ENCODE measurements at places on chromosomes 7 and 10.
A peak's percentile ranks its signal among the peaks of the same experiment; 100 is the strongest.

DNA sequence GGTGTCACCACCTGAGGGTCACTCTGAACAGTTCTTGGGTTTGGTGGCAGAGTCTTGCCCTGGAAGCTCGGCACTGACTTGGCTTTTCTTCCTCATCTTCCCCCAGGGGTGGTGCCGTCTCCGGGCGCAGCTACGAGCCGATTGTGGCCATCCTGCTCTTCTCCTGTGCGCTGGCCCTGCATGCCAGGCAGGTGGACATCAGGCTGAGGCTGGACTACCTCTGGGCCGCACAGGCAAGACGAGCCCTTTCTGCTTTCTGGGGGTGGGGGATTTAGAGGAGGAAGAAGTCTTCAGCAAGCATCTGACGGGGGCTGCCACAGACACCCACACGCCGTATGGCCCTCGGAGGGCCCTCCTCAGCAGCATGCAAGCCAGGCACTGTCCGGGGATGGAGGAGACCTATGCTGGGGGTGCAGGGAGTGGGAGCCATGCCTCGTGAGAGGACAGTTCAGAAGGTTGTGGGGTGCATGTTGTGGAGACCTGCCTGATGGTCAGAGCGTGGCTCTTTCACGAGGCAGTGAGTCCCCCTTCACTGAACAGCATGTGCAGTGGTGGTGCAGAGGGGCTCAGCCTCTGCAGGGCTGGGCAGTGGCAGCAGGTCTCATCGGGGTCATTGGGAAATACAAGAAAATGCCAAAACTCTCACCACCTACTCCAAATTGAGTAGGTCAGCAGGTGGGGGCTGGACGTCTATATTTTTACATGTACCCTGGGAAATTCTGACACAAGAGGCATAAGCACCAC is 112.4 kb downstream of the ADCY1 start:
- DNase-seq, result no peak

DNA sequence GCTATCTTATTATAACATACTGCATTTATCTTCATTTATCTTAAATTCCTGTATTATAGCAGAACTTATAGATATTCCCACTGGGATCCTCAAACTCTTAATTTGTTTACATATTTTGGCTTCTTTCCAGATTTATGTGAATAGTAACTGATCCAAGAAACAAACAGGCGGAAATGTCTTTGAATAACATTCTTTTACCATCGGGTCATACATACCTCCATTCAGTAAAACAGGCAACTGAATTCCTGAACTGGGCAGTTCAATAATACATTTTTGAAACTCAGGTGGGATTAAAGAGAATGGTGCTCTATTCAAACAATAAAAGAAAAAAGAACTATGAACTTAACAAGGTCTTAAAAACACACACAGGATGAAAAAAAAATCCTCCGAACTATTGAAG is 337.4 kb downstream of the CRPPA start:
- no peak for DNase-seq

DNA sequence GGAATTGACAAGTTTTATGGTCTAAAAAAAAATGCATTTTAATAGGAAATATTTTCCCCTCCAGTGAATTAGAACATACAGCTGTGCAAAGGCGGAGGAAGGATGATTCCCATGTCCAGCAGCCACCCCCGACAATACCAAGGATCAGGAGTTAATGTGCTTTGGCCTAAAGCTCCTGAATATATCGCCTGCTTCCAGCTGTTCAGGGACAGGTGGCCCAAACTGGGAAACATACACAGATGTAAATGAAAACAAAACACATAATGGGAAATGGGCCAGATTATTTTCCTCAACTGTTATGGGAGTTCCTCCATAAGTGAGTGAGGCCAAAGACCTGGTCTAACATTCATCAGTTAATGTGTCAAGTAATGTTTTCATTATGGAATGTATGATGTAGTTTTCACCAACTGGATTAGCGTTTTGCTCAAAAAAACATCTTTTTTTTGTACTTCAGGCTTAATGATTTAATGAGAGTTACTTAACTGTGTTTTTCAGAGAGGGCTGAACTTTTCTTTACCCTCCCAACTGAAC is 55.1 kb upstream of the LAMB1 start:
- DNase-seq, result no peak

DNA sequence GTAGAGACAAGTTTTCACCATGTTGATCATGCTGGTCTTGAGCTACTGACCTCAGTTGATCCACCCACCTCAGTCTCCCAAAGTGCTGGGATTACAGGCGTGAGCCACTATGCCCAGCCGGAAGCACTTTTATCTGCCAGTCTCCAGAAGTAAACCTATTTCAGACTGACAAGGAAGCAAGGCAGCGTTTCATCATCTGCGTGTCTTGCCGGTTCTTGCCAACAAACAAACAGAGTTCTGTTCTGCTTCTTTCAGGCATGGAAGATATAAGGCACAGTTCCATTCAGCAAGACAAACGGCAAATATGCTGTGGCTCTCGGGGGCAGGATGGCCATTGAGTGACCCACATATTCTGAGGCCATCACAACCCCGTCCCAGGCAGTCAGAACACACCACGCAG is 15.5 kb upstream of the LARP4B start:
- no peak for DNase-seq

GRCh38 chr10:100153239-100153825 is 32.5 kb downstream of the ERLIN1 start:
- DNase-seq, result no peak

- DNase-seq, result no peak
Observed at GRCh38 chr7:55189146-55189766, 170.4 kb downstream of the EGFR start.

- peak; percentile 53 for DNase-seq
Observed at GRCh38 chr7:100493476-100494264, 9.9 kb downstream of the NYAP1 start.

DNA sequence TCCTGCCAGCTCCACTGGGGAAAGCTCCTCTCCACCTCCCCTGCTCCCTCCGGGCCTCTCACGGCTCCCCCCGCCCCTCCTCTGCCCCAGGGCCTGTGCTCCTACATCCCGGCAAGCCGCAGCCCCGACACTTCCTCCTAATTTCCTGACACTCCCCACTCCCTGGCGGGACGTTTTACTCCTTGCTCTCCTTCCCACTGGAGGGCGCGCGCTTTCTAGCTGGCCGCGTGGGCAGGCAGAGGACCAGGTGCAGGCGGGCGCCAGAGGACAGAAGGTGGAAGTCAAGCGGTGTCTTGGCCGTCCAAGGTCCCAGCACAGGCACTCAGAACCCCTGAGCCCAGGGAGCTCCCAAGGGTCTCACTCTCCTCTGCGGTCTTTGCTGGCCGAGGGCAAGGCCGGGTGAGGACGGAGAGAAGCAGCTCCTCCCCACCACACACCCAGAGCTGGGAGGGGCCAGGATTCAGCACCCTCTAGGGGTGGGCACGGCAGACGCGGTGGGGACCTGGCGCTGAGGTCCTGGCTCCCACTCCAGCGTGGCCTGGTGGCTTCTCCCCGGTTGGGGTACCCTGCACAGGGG is 19.1 kb downstream of the ADAM8 start:
- no peak for DNase-seq

DNA sequence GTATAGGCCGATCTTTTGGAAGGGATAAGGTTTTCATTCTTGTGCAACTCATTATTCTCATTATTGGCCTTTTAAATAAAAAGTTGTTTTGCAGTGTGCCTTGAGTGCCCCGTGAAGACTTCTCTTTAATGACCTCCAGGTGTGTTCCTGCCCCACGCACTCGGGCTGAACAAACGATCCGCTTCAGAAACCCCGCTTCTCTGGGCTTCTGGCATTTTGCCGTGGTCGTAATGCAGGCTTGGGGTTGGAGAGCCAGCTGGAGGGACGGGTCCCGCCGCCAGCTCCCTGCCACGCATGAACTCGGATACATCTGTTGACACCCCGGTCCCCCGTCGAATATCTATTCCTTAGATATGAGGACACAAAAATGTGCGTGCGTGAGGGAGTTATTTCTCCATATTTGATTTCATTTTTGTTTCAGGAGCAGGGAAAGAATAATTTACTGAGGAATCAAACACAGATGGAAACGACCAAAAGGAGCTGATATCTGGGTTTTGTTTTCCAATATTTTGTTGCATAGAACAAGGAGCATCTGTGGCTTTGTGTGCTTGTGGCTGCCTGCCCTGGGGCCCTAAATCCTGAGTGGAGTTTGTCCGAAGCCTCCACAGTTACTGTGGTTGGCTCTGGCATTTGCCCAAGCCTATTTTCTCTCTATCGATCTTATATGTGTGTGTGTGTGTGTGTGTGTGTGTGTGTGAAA is 17.0 kb upstream of the TTYH3 start:
- no peak for DNase-seq

GRCh38 chr7:45985902-45986301 is 64.8 kb upstream of the IGFBP3 start:
- no peak for DNase-seq

DNA sequence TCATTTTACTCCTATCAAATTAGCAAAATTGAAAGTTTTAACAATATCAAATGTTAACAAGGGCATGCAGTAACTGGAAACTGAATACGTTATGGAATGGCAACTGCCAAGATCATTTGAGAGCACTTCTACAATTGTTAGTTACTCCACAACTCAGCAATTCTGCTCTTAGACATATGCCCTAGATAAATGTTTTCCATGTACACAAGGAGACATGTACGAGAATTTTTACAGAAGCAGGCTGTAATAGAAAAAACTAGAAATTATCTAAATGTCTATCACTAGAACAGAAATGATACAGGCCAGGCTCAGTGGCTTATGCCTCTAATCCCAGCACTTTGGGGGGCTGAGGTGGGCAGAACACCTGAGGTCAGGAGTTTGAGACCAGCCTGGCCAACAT is 7.0 kb downstream of the PSAP start:
- DNase-seq, result no peak

DNA sequence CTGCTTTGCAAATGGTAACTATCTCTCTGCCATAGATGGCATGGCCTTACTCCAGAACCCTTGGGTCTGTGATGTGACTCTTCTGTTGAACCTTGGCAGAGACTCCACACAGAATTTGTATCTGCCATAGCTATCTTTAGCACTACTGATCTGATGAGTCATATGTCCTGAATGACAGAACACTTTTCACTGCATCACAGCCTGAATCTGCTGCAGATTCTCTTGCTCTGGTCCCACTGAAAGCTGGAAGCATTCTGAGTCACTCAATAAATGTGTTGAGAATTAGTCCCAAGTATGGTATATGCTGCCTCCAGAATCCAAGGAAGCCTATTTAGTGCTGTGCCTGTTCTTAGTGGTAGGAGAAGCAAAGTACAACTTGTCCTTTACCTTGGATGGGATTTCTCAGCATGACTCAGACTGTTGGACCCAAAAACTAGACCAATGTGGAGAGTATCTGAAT is 39.5 kb upstream of the ANKRD1 start:
- peak; percentile 49 for DNase-seq

- no peak for DNase-seq
Observed at GRCh38 chr10:102633848-102634247, 10.4 kb upstream of the TRIM8 start.

DNA sequence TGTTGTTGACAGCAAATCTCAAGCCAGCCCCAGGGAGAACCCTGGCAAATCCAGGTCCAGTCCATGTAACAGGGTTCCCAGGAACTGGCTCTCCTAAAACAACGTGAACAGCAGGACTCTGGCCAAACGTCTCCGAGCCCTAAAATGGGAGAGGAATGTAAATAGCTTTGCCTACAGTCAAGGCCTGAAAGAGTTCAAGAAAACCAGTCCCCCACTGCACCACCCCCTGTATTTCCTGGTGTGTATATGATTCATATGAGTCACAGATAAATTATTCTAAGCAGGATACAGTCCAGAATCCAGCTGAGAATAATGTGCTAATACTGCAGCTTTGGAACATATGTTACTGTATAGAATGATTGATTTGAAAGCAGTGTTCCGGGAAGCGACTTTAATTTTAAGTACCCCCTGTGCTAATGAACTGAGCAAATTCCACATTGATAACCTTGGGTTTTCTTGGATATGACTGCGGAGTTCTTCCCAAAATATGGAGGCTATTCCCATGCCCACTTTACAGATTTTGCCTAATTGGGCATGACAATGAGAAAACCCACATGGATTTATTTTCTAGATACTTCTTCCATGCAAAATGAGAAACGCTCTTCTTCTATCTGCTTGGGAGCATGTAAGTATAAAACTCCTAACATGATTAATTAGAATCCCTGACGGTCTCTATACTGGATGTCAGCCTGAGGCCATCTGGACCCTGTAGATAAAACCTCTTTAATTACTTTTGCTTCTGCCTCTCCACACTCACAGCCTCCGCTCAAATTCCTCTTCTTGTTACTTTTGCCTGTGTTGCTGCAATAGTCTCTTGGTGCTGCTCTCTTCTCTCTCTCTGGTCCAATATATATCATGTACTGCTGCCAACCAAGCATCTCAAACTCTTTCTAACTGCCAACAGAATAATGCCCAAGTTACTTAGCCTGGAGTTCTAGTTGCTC is 50.2 kb downstream of the LAMB4 start:
- DNase-seq, result no peak

DNA sequence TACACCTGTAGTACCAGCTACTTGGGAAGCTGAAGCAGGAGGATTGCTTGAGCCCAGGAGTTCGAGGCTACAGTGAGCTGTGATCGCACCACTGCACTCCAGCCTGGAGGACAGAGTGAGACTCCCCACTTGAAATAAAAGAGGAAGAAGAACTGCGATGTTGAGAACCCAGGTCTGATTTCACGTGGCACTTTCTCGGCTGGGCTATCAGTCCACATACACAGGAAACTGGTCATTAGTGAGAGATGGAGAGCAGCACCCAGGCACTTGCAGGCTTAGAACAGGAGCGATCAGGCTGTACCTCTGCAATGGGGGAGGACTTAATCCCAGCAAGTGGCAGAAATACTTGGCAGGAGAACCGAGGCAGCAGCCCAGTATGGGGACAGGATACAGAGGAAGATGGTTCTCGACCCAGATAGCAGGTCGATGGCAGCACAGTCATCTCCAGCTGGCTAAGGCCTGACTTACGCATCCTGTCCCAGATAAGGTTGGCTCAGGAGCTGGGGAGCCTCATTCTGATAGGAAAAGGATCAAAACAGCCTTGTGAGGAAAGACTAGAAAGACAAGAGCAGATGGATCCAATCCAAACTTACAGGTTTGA is 487.7 kb upstream of the AUTS2 start:
- no peak for DNase-seq

DNA sequence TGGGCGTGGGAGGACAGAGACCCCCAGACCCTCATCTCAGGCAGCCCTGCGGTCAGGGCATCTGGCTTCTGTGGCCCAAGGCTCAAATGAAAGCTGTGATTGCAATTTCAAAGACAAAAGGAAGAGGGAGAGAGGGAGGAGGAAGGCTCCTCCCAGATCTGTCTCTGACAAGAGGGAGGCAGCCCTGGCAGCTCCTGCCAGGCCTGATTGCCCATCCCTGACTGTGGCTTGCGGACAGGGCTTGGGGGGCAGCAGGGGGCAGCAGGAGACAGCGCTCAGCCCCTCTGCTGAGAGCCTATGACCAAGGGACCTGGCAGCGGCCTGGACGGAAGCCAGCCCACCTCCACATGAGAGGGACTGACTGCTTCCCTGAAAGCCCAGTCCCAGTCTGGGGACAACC is 91.8 kb downstream of the PTPRN2 start:
- no peak for DNase-seq

DNA sequence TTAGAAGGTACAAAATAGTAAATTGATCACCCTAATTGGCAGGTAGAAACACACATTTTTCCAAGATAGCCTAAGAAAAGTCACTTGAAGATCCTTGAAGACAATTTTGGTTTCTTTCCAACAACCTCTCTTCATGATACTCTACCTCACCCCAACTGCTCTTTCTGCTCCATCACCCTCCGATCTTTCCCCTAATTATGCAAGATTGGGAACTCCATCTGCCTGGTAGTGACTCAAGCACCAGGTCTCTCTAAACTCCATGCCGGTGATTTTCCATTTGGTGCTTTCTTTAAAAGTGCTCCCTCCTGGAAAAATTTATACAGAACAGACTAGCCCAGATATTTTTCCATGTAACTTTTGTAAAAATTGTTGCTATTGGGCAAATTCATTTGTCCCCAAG is 1.1 kb upstream of the AKR1B1 start:
- no peak for DNase-seq

Measured in caudate nucleus (tissue), 63 donors.